Activated effector memory CD4-positive, alpha-beta T cell treated with Interleukin-2 at 50 U/mL for 16 hours (primary cell): ENCODE measurements at places on chromosomes 2 and 18.
A peak's percentile ranks its signal among the peaks of the same experiment; 100 is the strongest.

- DNase-seq: no peak
Measured at GRCh38 chr2:16321872-16322271, 343.8 kb downstream of the CYRIA start.

GRCh38 chr2:42032745-42033144 lies 15.1 kb upstream of the PKDCC start:
- no peak for DNase-seq

GRCh38 chr2:64276417-64277095 lies 132.3 kb upstream of the PELI1 start:
- no peak for DNase-seq

GRCh38 chr2:19875280-19875679 lies 26.5 kb downstream of the TTC32 start:
- no peak for DNase-seq

- DNase-seq: no peak
Measured at GRCh38 chr2:18238209-18238608, 322.2 kb downstream of the RDH14 start.

GRCh38 chr2:181972431-181973170 lies 13.1 kb upstream of the PPP1R1C start:
- no peak for DNase-seq

GRCh38 chr2:94994914-94995552 lies 30.5 kb upstream of the MAL start:
- DNase-seq: no peak

GRCh38 chr2:160199683-160200389 lies at the start of gene ITGB6:
TSS of gene ITGB6 (minus strand) at chr2:160200272. CDS start at chr2:160200063, 209 bp downstream.
- no peak for DNase-seq

- no peak for DNase-seq
Measured at GRCh38 chr2:240247241-240247867, 106.9 kb upstream of the OTOS start.

- DNase-seq: peak; percentile 1
Measured at GRCh38 chr18:9612215-9612830, 2.0 kb downstream of the PPP4R1 start.
